Stimulated activated CD4-positive, alpha-beta T cell treated with anti-CD3 and anti-CD28 coated beads, Interleukin-1b, Interleukin-23, amount 100 ng/mL, for 48 hours (primary cell): ENCODE measurements at places on chromosomes 16 and 17.

GRCh38 chr16:86676254-86676670, 97.9 kb downstream of the FOXL1 start:
- DNase-seq: no peak

DNA sequence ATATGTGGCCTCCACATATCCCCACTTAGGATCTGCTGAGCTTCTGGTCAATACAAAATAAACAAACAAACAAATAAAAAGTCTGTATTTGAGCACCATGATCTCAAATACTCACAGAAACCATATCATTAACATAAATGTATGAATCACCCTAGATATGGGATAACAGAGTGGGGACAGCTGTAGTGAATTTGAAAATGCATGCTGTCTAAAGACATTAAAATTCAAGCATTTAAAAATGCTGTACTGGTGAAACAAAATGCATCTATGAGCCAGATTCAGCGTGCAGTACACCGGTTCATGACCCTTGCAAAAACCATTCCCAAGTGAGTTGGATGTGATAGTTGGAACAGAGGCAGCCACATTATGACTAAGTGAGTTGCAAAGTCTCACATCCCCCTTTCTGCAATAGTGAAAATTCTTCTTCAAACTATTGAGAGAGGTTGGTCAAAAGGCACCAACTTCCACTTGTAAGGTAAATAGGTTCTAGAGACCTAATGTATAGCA, 12.3 kb downstream of the GRIN2A start:
- no peak for DNase-seq

GRCh38 chr16:72989579-72990551, 58.1 kb downstream of the ZFHX3 start:
- DNase-seq: no peak

DNA sequence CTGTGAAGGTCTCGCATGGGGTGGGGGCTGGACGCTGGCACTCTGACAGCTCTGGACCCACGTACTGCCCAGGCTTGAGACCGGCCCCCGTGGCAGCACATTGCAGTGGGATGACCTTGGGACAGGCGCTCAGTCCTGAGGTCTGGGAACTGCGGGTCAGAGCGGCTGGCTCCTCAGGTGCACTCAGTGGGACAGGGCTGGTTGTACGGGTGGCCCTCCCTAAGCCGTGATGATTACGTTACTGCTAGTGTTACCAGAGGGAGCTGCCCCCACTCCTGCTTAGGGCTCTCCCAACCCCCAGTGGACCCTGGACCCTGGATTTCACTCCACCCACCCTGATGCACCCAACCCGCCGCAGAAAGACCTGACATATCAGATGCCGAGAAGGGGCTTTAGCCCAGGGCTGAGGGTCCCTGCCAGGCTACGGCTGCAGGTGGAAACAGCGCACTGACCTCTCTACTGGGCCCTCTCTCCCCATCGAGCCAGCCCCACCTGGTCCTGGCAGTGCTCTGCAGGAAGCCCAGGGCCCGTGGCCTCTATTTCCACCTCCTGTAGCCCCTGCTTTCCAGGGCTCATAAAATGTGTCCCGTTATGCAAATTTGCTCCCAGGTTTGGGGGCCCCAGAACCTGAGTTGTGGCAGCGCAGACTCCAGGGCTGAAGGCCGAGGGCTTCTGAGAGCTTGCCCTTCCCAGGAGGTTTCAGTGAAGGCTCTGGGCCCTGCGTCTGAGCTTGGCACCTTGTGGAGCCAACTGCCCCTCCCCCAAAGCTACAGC, 77.2 kb downstream of the RTN4RL1 start:
- no peak for DNase-seq

DNA sequence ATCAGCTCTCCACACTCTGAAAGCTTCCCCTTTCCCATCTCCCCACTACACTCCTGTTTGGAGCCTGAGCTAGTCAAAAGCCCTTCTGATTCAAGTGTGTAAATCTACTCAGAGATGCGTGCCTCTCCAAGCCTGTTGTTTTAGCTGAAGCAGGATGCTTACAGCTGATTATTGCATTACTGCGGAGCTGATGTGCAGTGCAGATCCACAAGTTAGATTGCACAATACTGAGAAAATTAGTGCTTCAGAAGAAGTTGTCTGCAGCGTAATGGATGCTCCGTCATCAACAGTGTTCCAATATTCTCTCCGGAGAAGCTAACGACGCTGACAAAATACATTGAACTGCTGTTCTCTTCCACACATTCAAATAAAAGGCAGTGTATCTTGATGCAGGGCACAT, 44.8 kb upstream of the NLRP1 start:
- DNase-seq: no peak

- DNase-seq: no peak
Measured at GRCh38 chr17:77097631-77098180, 43.1 kb upstream of the SEC14L1 start.
